Immature natural killer cell (primary cell): ENCODE measurements at places on chromosomes 11 and 22. TPM values are rescaled to one million over a fixed set of nuclear protein-coding genes. Genes with fewer than 3 reads are reported as not detected.
A peak's percentile ranks its signal among the peaks of the same experiment; 100 is the strongest.

DNA sequence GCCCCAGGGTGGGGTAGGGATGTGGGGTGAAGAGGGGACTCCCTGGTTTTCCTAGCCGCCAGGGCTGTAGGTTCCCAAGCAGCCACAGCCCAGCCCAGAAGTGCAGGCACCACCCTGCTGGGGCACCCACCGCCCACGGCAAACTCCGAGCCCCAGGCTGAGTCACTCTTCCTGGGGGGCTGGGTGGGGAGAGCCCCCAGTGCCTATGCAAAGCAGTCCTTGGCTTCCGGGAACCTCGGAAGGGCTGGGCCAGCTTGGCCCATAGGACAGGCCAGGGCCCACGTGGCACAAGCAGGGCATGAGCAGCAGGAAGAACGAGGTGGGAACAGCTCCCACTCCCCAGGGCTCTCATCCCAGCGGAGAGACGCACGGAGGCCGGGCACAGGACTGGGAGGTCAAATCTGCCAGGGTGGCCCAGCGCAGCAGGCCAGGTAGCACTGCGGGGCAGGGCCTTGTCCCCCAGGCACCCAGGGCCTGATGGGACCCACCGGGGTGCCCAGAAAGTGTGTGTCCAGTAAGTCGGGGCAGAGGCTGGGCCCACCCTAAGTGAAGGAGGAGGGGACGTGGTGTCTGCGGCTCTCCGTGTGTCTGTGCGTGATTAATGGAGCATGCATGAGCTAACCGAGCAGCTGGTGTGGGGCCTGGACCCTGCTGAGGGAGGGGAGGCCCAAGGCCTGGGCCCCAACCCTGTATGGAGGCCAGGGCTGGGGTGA is 4.6 kb upstream of the IL17REL start:
- DNase-seq = no peak
- H3K36me3 ChIP-seq = no peaks in the 10 kb centered on the region
- H3K27me3 ChIP-seq = peaks cover 4% of the 10 kb centered on the region
- H3K4me1 ChIP-seq = no peaks in the 10 kb centered on the region
- H3K4me3 ChIP-seq = no peak overlapping the region

- peaks cover 7% of the 10 kb centered on the region for H3K4me1 ChIP-seq
- H3K27ac ChIP-seq = no peak overlapping the region
- H3K4me3 ChIP-seq = no peak overlapping the region
- H3K36me3 ChIP-seq = no peaks in the 10 kb centered on the region
These were observed 273.8 kb upstream of the ZC3H12C start for GRCh38 chr11:109819410-109819809.

DNA sequence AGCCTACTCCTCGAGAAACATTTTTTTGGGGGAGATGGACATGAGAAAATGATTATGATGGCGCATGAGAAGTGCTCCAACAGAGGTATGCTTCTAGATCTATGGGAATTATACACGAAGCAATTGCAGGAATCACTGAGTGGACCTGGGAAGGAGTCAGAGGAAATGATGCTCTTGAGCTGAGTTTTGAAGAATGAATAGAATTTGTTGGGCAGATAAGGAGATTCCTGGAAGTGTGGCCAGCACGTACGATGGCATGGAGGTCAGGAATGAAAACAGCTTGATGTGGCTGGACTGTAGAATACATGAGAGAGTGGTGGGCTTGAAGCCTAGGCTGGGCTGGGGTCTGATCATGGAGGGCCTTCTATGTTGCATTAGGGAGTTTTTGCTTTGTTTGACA is 31.7 kb downstream of the ADAMTS15 start:
- H3K27ac ChIP-seq = no peak overlapping the region
- H3K27me3 ChIP-seq = peaks cover 6% of the 10 kb centered on the region
- no peaks in the 10 kb centered on the region for H3K4me1 ChIP-seq
- H3K36me3 ChIP-seq = no peaks in the 10 kb centered on the region
- H3K4me3 ChIP-seq = no peak overlapping the region

GRCh38 chr11:72781063-72781312 is 12.9 kb downstream of the STARD10 start:
- peak overlapping the region; percentile 58 for H3K4me3 ChIP-seq
- H3K4me1 ChIP-seq = peaks cover 25% of the 10 kb centered on the region
- H3K27me3 ChIP-seq = peaks cover 4% of the 10 kb centered on the region
- no peaks in the 10 kb centered on the region for H3K36me3 ChIP-seq
- H3K27ac ChIP-seq = peak overlapping the region; percentile 42
- DNase-seq = no peak

Gene TMEM191C
- polyA plus RNA-seq = 2.5 TPM

DNA sequence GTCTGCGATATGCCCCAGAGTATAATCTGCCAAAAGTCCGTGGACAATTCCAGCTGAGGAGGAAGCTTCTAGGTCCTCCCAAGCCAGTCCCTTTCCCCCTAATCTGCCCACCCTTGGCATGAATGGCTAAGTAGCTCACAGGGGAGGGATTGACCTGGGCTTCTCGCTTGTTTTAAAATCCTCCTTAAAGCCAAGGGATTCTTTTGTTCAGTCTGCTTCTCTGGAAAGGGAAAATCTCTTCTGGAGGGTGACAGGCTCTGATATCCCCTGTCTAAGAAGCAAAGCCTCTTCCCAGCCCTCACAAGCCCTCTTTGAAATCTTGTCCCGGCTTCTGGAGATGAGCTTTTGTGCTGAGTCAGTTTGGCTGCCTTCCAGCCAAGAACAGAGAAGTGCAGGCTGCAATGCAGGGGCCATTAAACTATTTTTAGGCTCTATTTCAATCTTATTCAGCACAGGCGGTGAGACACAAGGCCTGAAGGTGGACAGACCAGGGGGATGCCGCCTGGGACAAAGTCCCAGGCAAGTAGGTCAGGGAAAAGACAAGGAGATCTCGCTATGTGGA is 23.9 kb downstream of the NEFH start:
- H3K27ac ChIP-seq = no peak overlapping the region
- H3K4me1 ChIP-seq = no peaks in the 10 kb centered on the region
- no peaks in the 10 kb centered on the region for H3K27me3 ChIP-seq
- no peak for DNase-seq
- peaks cover 18% of the 10 kb centered on the region for H3K36me3 ChIP-seq

Gene INTS4
- polyA plus RNA-seq = 57.8 TPM

Gene MN1
- polyA plus RNA-seq = not detected

GRCh38 chr11:122807731-122808477 is 30.4 kb upstream of the CRTAM start:
- H3K27me3 ChIP-seq = no peaks in the 10 kb centered on the region
- H3K4me1 ChIP-seq = peaks cover 28% of the 10 kb centered on the region
- no peak for DNase-seq
- H3K36me3 ChIP-seq = peaks cover 24% of the 10 kb centered on the region
- H3K4me3 ChIP-seq = no peak overlapping the region

Gene SLC25A18
- polyA plus RNA-seq = 0.17 TPM

DNA sequence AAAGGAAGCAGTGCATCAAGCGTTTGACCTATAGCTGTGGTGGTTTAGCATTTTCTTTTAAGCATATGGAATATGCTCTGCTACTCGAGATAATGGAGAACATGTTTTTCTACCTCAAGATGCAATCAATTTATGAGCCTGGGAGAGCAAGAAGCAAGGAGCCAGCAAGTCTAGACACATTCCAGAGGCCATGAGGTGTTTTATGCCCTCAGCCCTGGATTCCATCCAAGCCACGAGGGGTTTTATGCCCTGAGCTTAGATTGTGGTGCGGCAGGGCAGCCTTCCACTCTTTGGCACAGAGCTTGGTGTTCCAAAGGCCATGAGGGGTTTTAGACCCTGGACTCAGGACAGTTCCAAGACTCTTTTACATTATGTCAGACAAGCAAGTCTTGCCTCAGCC is 11.7 kb upstream of the DNAJB13 start:
- H3K4me3 ChIP-seq = no peak overlapping the region
- peaks cover 13% of the 10 kb centered on the region for H3K36me3 ChIP-seq
- no peaks in the 10 kb centered on the region for H3K4me1 ChIP-seq
- no peak for DNase-seq
- no peak overlapping the region for H3K27ac ChIP-seq
- H3K27me3 ChIP-seq = no peaks in the 10 kb centered on the region

Gene SCGB2A2
- not detected for polyA plus RNA-seq

- no peaks in the 10 kb centered on the region for H3K36me3 ChIP-seq
- no peaks in the 10 kb centered on the region for H3K4me1 ChIP-seq
- H3K27me3 ChIP-seq = peaks cover 2% of the 10 kb centered on the region
- no peak overlapping the region for H3K27ac ChIP-seq
These were observed 48.5 kb downstream of the GGTLC2 start for GRCh38 chr22:22692707-22693530.

Gene MPST
- polyA plus RNA-seq = 97.5 TPM

Gene SYT7
- polyA plus RNA-seq = not detected

Gene ISX
- polyA plus RNA-seq = not detected
